ENCODE measurements at places on chromosomes 7 and 10.

GRCh38 chr10:80612261-80612660 is 74.6 kb downstream of the SH2D4B start:
- DNase-seq: no peak

- DNase-seq: no peak
These were observed 339.8 kb downstream of the PARD3 start for GRCh38 chr10:34475274-34475646.

DNA sequence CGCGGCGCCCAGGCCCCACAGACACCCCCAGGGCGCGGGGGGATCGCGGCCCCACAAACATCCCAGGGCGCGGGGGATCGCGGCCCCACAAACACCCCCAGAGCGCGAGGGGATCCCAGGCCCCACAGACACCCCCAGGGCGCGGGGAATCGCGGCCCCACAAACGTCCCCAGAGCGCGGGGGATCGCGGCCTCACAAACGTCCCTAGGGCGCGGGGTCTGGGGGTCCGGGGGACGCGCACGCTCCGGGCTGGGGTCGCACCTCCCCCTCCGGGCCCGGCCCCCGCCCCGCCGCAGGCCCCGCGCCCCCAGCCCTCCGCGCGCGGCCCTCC is 382 bp downstream of the DIP2C start:
- no peak for DNase-seq

DNA sequence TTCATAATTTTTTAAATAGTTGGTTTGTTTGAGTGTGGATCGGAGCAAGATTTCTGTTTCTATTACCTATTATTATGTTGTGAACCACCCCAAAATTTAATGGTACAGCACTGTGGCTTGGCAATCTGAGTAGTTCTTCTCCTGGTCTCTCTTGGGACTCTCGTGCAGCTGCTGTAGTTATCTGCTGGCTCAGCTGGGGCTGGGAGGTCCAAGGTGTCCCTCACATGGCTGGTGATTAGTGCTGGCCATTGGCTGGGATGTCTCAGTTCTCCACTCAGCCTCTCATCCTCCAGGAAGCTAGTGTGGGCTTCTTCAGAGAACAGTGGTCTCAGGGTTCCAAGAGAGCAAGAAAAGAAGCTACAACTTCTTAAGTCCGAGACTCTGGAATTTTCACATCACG is 15.4 kb downstream of the NPFFR1 start:
- no peak for DNase-seq

DNA sequence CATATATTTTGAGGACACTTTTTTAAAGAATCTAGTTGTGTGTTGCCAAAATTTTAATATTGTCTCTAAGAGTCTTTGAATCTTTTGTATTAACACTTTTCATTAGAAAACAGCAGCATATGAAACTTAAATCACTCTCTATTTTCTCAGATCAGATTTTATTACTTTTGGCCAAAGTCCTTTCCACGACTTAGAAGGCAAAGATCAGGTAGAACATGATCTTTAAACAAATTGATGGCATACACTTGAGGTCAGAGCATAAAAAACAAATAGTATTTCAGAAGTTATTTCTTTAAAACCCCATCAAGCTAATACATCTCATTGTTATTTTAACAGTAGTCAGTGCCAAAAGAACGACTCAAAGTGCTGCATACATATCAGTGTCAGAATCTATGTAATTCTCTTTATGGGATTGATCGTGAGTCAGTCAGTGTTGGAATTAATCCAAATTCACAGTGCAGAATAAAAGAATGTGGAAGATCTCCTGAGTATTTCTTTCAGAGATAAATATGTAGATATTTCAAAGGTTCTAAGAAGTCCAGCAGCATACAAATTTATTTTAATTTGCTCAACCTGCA is 9.6 kb upstream of the AGMO start:
- DNase-seq: no peak

DNA sequence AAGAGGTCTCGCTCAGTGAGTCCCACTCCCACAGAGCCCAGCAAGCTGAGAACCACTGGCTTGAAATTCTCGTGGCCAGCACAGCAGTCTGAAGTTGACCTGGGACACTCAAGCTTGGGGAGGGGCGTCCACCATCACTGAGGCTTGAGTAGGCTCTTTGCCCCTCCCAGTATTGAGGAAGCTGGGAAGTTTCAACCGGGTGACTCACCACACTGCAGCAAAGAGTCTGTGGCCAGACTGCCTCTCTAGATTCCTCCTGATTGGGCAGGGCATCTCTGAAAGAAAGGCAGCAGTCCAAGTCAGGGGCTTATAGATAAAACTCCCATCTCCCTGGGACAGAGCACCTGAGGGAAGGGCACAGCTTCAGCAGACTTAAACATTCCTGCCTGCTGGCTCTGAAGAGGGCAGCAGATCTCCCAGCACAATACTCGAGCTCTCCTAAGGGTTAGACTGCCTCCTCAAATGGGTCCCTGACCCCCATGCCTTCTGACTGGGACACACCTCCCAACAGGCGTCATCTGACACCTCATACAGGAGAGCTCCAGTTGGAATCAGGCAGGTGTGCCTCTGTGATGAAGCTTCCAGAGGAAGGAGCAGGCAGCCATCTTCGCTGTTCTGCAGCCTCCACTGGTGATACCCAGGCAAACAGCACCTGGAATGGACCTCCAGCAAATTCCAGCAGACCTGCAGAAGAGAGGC is 970.9 kb upstream of the LRRN3 start:
- DNase-seq: no peak

GRCh38 chr10:7184660-7185366 is 226.0 kb downstream of the SFMBT2 start:
- DNase-seq: no peak

- no peak for DNase-seq
These were observed 42.8 kb downstream of the PDLIM1 start for GRCh38 chr10:95247881-95248583.

DNA sequence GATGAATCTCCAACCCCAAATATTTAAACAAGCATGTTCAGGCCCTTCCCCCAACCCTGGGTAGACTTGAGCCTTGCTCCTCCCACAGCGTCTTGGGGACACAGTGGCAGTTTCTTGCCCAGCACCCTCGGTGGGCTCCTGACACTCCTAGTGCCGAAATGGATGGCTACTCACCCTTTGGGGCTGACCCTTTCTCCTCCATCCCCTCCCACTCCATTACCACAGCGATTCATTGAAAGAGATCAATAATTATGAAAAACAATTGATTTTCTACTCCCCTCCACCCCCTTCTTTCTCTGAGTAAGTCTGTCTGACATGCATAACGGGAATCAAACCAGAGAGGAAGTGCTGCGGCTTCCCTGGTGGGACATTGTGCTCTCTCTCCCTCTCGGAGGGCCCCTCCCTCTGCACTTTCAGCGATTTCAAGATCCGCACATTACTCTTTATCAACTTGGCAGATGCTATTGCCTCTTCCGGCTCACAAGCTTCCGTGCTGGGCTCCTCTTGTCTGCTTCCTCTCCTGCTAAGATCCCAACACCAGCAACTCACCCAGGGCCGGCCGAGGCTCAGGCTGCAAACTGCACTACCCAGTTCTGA is 79.0 kb upstream of the PLXNA4 start:
- DNase-seq: peak; percentile 21

GRCh38 chr10:5540891-5541290 is 16.1 kb downstream of the CALML3 start:
- no peak for DNase-seq

GRCh38 chr7:48617993-48618392 is 306.4 kb upstream of the CDC14C start:
- DNase-seq: no peak

GRCh38 chr7:19928247-19928646 is 154.8 kb upstream of the TMEM196 start:
- DNase-seq: no peak

DNA sequence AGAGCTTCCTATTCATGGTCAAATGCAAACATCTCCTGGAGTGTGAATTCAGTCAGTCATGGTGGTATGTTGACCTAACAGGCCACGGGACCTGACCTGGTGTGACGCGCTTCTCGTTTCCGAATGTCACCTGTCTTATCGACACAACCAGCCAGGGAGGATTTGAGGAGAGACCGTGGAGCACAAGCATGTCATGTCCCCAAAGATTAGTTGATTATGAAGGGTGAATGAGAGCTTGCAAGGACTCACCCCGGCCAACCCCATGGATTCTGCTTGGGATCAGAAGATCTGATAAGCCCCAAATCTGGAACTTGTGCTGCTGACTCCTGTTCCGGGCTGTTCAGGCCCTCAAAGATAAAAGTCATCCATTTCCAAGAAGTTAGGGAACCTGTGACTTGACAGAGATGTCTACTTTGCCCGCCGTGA is 10.5 kb downstream of the ADRA2A start:
- no peak for DNase-seq

GRCh38 chr7:154698726-154699291 is 304.1 kb downstream of the PAXIP1 start:
- DNase-seq: no peak
